ENCODE measurements at places on chromosomes 4 and X.

DNA sequence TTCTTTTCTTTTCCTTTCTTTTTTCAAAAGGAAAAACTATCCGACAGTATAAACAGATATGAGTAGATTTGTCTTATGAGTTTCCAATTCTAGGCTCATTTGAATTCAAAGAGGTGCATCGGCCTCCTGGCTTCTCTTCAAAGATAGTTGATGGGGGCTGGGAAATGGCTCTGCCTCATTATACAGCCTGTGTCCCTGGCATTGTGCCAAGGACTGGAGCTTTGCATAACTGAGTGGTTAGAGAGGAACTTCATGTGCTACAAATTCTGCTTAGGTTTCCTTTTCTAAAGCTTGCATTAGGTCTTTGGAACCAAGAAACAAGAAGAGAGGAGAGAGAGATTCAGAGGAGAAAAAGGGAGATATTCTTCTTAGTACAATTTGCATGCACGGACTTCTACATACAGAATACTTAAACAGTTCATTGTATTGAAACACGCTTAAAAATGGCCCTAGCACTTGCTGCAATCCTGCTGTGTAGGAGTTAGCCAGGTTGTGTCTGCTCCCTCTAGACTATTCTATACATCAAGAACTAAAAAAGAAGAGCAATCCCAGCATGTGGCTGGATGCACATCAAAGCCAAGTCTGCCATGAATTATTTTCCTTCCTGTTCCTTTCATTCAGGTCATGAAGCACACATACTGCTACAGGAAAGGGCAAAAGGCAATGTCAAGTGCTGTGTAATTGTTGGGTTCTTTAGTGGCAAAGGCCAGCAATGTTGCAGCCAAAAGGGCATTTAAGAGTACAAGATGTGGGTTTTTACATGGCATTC lies 70.9 kb downstream of the INTS12 start:
- peak; percentile 11 for DNase-seq

GRCh38 chr4:143575331-143575730 lies 61.8 kb downstream of the SMARCA5 start:
- DNase-seq, result no peak

DNA sequence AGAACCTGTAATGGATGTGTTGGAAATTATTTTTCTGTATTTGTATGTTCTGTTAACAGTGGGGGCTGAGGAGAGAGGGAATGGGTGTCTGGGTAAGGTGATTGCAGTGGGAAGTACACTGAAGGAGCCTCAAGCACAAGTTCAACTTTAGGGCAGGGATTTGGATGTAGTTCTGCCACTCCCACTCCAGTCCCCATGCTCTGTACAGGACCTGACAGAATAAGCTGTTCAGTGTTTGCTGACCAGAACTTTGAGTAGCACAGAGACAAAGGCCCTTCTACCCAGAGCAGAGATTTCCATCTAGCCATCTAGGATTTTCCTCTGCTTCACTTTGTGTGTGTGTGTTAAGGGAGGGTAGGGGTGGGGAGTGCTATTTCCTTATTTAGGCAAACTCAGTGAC lies 49.2 kb downstream of the VSIG4 start:
- DNase-seq, result no peak

- no peak for DNase-seq
Observed at GRCh38 chr4:158808399-158808798, 39.6 kb downstream of the FNIP2 start.

GRCh38 chr4:29453303-29453820 lies 1266.8 kb upstream of the PCDH7 start:
- DNase-seq, result no peak

GRCh38 chr4:76058888-76059426 lies 15.6 kb upstream of the ART3 start:
- DNase-seq, result no peak

- no peak for DNase-seq
Observed at GRCh38 chr4:99507762-99508161, 3.1 kb upstream of the C4orf17 start.

GRCh38 chrX:45591650-45592049 lies 391.0 kb upstream of the DIPK2B start:
- no peak for DNase-seq

- DNase-seq, result no peak
Observed at GRCh38 chr4:187602339-187603092, 393.1 kb upstream of the ZFP42 start.

DNA sequence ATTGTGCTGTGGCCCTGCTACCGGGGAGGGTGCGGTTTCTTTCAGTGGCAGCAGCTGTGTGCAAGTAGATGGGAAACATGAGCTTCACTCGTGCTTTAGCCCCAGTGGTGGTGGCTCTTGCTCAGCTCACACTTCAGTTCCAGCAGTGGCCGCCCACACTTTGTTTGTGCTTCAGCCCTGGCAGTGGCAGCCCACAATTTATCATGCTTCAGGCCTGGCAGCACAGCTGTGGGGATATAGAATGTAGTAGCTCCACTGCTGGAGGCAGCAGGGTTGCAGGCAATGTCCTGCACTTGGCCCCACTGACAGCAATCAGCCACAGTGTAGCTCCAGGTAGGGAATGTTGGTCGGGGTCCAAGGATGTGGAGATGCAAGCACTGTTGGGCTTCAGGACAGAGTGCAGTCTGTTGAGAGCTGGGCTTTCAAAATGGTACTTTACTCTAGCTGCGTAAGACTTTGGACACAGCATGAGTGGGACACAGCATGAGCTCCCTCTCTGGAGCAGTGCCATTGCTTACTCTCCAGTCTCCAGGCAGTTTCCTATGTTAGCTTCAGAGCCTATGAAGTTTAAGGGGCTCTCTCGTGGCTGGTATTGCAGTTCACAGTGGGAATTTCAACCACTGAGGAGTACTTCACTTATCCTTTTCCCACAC lies 413.1 kb downstream of the PDGFC start:
- no peak for DNase-seq

GRCh38 chr4:64889906-64890610 lies 480.8 kb upstream of the TECRL start:
- no peak for DNase-seq

DNA sequence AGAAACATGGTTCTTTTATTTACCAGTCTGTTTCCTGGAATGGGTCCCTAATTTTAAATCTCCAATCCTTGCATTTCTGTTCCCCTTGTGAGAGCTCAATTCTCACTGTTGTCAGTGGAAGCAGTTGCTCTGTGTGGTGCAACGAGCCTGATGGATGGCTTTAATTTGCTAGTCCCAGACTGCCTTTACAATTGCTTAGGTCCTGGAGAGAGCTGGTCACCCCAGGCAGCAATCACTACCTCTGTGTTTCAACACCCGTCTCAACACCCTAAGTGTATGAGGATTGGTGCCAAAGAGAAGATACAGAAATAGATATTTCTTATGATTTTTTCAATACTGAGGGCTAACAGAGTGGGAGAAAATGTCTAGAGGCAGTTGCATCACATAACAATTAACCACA lies 873.8 kb downstream of the GLUD2 start:
- DNase-seq, result no peak

DNA sequence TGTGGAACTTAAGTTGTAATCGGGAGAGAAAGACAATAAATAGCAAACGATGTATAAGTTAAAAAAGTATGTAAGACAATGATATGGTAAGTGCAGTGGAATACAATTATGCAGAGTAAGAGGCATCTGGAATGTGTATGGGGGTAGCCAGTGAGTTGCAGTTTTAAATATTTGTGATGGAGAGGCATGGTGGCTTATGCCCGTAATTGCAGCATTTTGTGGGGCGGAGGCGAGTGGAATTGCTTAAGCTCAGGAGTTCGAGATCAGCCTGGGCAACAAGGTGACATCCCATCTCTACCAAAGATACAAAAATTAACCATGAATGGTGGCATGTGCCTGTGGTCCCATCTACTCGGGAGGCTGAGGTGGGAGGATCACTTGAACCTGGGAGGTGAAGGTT lies 52.5 kb upstream of the WDFY3 start:
- no peak for DNase-seq

DNA sequence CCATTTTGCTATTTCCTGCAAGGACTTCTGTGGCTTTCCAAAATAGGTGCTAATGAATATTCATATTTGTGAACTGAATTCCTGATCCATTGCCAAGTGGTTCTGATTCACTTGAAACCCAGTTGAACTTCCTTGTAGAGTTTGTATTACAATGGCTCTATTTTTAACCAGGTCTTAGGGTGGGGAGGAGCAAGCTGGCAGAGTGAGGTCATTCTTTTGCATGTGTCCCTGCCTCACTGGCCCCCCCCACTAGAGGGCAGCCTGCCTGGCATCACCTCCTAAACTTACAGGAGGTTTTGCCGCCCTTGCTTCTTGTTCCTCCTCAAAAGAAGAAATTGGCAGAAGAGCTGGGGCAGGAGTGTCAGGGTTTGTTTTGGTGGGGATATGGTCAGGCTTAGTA lies 10.5 kb downstream of the PTTG2 start:
- no peak for DNase-seq

DNA sequence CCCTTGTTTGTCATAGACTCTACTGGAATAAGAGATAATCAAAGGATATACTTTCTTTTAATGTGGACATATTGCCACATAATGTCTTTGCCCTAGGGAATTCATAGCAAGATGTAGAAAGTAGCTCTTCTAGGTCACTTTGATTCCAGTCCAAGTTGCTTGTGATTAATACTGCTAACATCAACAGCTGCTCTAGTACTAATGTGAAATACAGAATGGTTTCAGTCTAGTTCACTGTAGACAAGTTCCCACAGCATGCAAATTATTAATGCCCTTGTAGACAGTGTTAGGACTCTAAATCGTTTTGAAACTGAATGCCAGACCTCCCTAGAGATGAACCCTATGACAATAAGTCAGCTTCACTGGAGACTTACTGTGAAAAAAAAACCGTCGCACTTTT lies 494.6 kb upstream of the ATOH1 start:
- no peak for DNase-seq

DNA sequence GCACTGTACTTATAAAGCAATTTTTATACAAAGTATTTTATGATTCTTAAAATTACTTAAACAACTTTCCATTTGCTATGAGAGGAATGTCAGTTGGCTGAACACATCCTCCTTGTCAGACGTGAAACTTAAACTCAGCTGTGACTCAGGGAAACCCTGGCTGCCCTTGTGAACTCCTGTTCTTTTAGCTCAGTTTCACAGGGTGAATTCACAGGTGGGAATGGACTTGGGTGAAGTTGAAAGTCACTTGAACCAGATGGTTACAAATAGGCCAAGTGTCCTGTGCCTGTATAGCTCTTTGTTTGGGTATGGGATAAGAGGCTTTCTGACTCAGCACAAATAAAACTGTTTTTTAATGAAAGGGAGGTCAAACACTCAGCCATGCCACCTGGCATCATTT lies 67.4 kb upstream of the FAM47B start:
- no peak for DNase-seq

- DNase-seq, result no peak
Observed at GRCh38 chr4:88949605-88950004, 107.4 kb downstream of the FAM13A start.

- DNase-seq, result no peak
Observed at GRCh38 chr4:61427099-61427817, 227.1 kb downstream of the ADGRL3 start.

DNA sequence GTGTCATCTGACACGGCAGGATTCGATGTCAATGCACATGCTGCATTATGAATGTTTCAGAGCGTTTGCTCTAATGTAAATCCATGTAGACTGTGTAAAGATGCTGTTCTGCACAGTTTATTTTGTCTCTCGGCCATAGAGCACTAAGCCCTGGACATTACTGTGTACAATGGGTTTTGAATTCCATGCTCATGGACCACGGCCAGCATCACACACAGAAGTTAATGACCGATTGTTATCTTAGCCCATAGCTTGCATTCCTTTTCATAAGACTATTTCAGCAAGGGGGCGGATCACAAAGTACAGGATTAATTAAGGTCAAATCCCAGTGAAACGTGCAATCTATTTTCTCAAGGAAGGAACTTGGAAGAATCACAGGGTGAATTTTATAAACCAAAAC lies 286.1 kb upstream of the TENM3 start:
- DNase-seq, result no peak

DNA sequence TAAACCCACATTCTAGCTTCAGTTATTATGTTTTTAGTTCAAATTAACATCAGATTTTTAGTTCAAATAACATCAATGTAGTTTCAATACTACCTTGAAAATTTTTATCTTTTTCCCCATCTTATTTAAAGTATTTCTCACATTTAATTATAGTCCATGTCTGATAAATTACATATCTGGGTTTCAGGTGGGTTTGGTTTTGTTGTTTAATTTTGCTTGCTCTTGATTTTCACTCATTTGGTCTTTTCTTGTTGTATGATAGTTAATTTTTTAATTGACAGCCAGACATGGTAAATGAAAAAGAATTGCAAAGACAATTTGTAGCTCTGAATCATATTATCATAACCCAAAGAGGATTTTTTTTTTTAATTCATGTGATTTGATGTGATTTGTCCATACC lies 41.9 kb downstream of the GYG2 start:
- DNase-seq, result no peak

DNA sequence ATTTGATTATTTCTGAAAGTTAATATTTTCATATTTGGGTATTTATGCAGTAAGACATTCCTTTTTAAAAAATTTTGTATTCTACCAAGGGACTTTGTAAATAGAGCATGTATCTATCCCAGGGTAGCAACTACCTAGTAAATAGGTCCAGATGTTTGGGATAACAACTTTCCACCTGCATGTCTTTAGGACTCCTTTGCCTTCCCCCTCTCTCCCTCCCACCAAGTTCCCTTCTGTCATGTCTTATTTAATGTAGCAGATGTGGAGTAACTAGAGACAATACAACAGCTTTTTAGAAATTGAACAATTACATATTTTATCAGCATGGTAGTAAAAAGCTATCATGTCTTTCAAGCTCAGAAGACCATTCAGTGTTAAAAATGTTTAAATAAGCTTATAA lies 821.0 kb downstream of the C4orf33 start:
- DNase-seq, result no peak

- DNase-seq, result no peak
Observed at GRCh38 chr4:112897543-112897942, 151.9 kb upstream of the ANK2 start.

DNA sequence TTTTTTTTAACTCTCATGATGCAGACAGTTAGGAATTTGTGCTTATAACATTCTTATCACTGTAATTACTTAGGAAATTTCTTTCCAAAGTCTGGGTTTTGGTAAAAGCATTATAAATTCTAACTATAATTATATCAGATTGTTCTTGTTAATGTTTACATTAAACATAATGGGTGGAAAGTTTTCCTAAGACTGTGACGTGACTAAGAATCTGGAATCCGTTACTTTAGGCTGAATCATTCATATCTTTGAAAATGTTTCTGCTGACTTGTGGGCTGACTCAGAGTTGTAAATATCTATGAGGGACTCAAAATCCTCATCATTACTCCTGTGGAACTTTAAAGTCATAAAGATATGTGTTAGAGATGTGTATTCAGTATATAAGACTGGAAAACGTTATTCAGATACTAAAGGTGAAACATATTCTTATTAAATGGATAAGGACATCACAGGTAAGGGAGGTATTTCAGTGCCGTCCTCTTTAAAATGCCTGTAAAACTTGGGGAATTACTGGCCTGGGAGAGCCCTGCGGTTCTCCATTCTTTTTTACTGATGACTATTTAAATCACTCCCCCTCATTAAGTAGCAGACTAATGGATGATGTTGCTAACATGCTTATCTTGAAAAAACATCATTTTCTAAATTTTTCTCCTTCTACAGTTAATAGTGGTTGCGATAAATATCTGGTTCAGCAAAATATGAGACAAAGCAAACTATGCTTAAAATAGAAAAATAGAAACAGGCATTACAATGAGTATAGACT lies 159.0 kb downstream of the DCLK2 start:
- no peak for DNase-seq
